ENCODE measurements at places on chromosomes 7 and 10.

- DNase-seq, result peak; percentile 35
These were observed 80.0 kb downstream of the ATXN7L1 start for GRCh38 chr7:105796365-105796764.

DNA sequence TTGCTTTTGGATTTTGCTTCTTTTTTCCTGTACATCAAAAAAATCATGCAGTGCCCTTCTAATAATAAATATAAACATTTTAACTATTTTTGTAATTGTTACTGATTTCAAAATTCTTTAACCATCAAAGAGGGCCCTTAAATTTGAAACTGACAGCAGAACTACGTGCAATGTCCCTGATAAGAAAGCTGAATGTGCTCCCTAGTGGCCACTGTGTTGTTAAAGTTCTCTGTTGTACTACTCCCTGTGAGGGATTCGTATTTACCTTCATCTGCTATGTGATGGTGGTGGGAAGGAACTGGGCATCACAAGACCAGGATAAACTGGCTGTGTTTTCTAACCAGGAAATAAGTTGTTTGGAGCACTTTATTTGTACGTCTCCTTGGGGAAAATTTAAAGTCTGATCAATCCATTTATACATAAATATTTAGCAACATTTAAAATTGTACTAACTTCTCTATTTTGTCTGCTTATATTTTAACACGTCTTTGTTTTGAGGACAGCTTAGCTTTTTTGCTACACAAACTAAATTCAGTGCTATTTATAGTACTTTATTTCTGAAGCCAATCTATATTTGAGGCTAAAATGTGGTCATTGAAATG lies 322.4 kb downstream of the HGF start:
- peak; percentile 61 for DNase-seq

- DNase-seq, result peak; percentile 63
These were observed 52.4 kb downstream of the CALD1 start for GRCh38 chr7:134831862-134832261.

DNA sequence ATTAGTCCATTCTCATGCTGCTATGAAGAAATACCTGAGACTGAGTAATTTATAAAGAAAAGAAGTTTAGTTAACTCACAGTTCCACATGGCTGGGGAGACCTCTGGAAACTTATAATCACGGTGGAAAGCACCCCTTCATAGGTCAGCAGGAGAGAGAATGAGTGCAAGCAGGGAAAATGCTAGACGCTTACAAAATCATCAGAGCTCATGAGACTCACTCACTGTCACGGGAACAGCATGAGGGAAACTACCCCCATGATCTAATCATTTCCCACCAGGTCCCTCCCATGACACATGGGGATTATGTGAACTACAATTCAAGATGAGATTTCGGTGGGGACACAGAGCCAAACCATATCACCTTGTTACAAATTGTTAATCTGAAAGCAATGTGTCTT lies 15.8 kb downstream of the TAS2R39 start:
- DNase-seq, result no peak

DNA sequence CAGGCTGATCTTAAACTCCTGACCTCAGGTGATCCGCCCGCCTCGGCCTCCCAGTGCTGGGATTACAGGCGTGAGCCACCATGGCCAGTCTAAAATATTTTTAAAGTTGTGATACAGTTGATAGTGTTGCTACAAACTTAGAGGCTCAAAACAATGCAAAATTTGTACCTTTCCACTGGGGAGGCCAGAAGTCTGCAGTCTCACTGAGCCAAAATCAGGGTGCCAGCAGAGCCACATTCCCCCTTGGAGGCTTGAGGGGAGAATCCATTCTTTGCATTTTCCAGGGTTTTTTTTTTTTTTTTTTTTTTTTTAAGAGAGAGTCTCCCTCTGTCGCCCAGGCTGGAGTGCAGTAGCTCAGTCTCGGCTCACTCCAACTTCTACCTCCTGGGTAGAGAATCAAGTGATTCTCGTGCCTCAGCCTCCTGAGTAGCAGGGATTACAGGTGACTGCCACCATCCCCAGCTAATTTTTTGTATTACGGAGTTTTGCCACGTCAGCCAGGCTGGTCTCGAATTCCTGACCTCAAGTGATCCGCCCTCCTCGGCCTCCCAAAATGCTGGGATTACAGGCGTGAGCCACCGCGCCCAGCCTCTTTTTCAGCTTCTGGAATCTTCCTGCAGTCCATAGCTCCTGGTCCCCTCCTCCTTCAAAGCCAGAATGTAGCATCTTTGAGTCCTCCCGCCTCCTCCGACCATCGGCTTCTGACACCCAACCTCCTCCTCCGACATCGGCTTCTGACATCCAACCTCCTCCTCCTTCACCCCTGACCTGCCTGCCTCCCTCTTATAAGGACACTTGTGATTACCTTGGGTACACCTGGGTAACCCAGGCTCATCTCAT lies 37.2 kb downstream of the KLRG2 start:
- no peak for DNase-seq

DNA sequence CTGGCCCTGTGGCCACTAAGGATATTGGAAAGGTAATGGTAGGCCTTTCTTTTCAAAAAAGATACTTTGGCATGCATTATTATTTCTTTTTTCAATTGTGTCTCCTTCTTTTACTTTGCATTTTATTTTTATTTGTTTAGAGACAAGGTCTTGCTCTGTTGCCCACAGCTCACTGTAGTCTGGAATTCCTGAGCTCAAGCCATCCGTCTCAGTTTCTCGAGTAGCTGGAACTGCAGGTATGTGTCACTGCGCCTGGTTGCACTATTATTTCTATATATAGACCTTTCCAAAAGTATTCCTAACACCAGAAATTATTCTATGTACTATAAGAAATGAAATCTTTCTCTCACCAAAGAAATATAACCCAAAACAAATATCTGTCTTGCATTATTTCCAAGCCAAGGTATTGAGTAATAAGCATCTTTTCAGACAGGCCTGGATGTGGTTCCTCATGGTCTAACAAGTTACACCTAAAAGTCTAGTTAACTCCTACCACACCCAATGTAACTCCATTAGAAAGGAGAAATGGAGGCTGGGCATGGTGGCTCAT lies 500.8 kb upstream of the ANKRD30A start:
- DNase-seq, result no peak

- DNase-seq, result peak; percentile 78
These were observed 74.5 kb downstream of the PKD1L1 start for GRCh38 chr7:47873762-47874161.

- peak; percentile 56 for DNase-seq
These were observed 472.0 kb upstream of the AKR1E2 start for GRCh38 chr10:4353964-4354363.

GRCh38 chr7:156494960-156495359 lies 145.6 kb upstream of the RNF32 start:
- no peak for DNase-seq

DNA sequence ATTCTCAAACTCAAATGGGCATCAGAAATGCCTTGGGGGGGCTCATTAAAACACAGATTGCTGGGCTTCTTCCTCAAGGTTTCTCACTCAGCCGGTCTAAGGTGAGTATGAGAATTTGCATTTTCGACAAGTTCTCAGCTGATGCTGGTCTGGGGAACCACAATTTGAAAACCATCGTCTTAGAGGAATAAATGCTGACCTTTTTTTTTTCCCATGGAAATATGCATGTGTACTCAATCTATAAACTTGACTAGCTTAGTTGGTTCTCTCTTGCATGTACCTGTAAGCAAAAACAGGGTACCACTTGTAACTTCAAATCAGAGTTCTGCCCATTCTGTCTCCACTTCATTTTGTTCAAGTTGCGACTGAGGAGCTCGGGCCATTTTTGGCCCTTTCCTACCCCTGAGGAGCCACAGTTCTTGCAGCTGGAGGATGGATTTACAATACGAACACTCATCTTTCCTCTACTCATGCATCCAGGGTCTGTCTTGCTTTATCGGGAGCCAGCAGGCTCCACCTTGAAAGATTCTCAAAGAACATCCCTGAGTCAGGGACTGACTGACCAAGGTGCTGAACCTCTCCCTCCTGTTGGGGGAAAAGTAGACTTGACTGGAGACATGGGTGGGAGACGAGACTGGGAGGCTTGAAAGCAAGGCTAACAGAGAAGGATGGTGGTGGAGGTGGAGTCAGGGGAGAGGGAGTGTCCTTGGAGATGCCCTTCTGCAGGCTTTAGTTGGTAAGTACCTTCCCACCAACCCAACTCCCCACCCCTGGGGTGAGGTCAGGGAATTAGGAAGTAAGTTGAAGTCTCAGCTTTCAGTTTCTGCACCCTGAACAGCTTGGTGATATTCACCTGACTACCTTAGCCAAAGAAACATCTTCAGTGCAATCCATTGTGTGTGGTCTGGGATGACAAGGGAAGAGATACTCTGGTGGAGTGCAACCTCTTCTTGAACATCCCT lies 3.7 kb upstream of the MAPK8 start:
- DNase-seq, result no peak

- DNase-seq, result no peak
These were observed 1.9 kb upstream of the SH2D4B start for GRCh38 chr10:80535671-80536360.

- no peak for DNase-seq
These were observed 34.6 kb upstream of the CROT start for GRCh38 chr7:87310790-87311419.

- no peak for DNase-seq
These were observed 81.1 kb downstream of the CTTNBP2 start for GRCh38 chr7:117791877-117792780.

GRCh38 chr10:72260976-72261783 lies 12.5 kb upstream of the DDIT4 start:
- DNase-seq, result no peak

- no peak for DNase-seq
These were observed 140.7 kb downstream of the SND1 start for GRCh38 chr7:127792528-127793342.

DNA sequence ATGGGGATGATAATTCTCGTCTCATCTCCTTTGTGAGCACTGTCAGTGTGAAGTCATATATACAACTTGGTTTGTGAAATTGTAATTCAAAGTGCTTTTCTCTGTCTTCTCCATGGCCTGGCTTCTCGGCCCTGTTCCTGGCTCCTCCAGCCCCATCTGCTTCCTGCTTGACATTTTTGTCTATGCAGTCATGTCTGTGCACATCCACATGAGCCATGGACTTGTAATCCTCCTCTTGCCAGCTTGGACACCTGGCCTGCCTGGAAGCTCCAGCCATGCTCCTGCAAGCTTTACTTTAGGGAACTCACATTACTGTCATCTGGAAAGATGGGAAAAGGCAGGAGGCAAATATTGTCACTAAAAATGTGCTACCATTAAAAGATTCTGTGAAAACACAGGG lies 576.0 kb upstream of the DPP6 start:
- no peak for DNase-seq

DNA sequence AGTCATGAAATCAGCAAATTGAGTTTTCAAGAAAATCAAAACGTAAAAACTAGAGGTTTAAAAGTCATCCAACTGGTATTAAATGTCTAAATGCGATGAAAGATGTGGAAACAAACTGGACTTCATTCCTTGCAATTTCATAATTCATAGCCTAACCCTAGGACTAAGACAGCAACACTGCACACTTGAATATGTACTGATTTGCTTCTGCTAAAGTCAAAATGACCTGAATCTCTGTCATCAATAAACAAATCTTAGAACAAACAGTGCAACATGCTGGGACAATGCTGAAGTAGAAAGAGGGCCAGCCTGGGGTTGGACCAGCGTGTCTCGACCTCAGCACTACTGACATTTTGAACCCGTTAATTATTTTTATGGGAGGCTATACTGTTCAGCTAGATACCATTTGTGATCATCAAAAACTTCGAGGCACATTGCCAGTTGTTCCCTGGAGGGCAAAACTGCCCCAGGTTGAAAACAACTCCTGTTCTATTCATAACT lies 47.1 kb downstream of the MYOF start:
- no peak for DNase-seq

GRCh38 chr10:101291331-101292193 lies 62.3 kb upstream of the LBX1 start:
- peak; percentile 12 for DNase-seq

GRCh38 chr10:123485341-123485960 lies 180.7 kb upstream of the GPR26 start:
- DNase-seq, result no peak

DNA sequence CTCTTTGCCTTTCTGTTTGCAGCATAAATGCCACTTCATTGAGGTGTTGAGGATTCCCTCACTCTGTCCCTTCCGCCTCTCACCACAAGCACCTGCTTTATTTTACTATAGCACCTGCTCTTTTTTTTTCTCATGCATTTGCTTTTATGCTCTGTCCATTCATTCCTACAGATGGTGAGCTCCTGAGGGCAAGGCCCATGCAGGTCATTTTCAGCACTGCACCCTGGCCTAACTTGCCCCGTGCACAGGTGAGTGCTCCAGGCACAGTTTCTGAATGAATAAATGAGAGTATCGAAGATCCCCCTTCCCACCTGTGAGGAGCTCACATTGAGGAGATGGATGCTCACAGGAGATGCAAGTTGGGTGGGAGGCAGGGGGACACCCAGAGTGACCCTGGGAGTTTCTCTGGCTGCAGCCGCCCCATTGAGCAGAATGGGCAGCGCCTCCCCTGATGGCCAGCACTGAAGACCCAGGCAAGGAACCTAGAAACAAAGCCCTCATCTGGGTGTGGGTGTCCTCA lies 1.2 kb upstream of the AKR1E2 start:
- no peak for DNase-seq

GRCh38 chr10:117544711-117545140 lies 2.2 kb downstream of the EMX2 start:
- DNase-seq, result no peak

GRCh38 chr10:113712755-113713639 lies 33.3 kb downstream of the CASP7 start:
- no peak for DNase-seq

- peak; percentile 25 for DNase-seq
These were observed 470.0 kb downstream of the SUGCT start for GRCh38 chr7:40604601-40605438.

DNA sequence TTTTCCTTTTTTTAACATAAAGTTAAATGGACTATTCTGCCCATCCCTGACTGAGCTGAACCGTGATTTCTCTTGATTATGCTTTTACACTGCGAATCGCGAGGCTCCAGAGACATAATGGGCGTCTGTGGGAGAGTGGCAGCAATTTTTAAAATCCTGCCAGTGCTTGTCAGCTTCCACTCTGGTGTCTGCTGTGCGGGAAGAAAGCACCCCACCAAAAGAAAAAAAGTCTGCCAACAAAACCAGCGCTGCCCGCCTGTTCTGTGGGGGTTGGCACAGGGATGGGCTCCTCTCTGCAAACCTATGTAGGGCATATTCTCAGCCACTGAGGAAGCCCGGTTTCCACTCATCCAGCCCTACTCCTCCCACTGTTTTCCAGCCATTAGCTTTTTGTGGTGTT lies 592.3 kb upstream of the GALNT17 start:
- DNase-seq, result no peak

GRCh38 chr7:129780974-129781927 lies 169.7 kb downstream of the NRF1 start:
- no peak for DNase-seq

- DNase-seq, result peak; percentile 68
These were observed 244.0 kb upstream of the CXCL12 start for GRCh38 chr10:44628921-44629320.

- no peak for DNase-seq
These were observed 137.9 kb upstream of the HDAC9 start for GRCh38 chr7:18357691-18358090.

- DNase-seq, result no peak
These were observed 125.7 kb downstream of the PRPF18 start for GRCh38 chr10:13712476-13712836.

GRCh38 chr7:120720317-120720716 lies 137.6 kb downstream of the TSPAN12 start:
- no peak for DNase-seq

Data from brain microvascular endothelial cell (primary cell).